ENCODE measurements at places on chromosomes 6 and 20.
A peak's percentile ranks its signal among the peaks of the same experiment; 100 is the strongest.

GRCh38 chr6:5085648-5086293 lies 630 bp downstream of the PPP1R3G start:
- DNase-seq: peak; percentile 65
- no peaks in the 10 kb centered on the region for H3K4me1 ChIP-seq
- peak overlapping the region; percentile 56 for H3K4me3 ChIP-seq
- no peaks in the 10 kb centered on the region for H3K36me3 ChIP-seq
- H3K27ac ChIP-seq: no peak overlapping the region

DNA sequence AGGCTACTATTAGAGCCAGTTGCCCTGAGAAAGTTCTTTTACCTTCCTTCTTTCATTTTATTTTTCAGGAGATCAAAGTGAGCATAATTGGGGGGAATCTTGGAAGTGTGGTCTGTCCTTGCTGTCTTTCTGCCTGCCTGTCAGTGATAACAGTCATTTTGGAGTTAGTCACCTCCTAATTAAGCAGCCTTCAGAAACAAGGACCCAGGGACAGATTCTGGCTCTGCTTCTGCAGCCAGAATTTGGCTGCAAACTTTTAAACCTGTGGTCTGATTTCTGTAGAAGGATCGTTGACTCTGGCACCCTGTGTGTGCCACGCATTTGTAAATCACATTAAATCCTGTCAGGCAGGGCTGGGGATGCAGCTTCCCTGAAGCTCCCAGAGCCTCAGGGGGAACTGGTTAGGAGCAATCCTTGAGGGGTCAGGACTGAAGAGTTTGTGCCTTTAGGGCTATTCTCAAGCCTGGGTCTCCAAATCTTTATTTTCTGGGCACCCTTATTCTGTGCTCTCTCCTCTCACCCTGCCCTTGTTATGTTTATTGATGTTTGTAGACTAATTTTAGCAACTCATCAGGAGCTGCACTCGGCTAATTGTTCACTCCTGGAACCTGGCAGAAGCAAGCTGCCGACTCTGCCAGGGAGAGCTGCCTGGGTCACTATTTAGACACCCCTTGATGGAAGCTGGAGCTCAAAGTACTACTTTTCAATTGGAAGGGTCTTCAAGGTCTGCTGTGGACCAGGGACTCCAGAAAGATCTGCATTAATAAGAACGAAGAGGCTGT lies 6.8 kb downstream of the NOX3 start:
- no peaks in the 10 kb centered on the region for H3K4me1 ChIP-seq
- no peak overlapping the region for H3K4me3 ChIP-seq
- no peaks in the 10 kb centered on the region for H3K36me3 ChIP-seq

- H3K36me3 ChIP-seq: no peaks in the 10 kb centered on the region
- peaks cover 24% of the 10 kb centered on the region for H3K27me3 ChIP-seq
- no peak overlapping the region for H3K4me3 ChIP-seq
- H3K27ac ChIP-seq: no peak overlapping the region
- H3K4me1 ChIP-seq: no peaks in the 10 kb centered on the region
- peak; percentile 52 for DNase-seq
Measured at GRCh38 chr20:20360464-20360863, 7.4 kb upstream of the INSM1 start.

DNA sequence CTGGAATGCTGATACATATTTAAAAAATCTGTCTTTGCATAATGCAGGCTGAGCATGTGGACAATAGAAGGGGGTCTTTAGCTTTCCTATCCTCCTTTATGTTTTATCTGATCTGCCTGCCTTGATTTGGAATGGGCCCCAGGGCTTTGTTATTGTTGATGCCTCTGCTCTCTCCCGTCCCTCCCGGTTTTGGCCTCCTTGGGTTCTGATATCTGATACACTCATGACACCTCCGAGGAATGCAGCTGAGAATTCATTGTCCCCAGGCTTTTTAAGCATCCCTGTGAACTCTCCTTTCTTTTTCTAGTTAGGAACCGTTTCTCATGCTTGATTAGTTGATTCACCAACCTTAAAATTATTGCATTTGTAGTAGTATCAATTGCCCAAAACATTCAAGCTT lies 185.5 kb upstream of the RALGAPA2 start:
- peaks cover 4% of the 10 kb centered on the region for H3K36me3 ChIP-seq
- DNase-seq: peak; percentile 41
- H3K27me3 ChIP-seq: no peaks in the 10 kb centered on the region
- H3K4me1 ChIP-seq: peaks cover 2% of the 10 kb centered on the region
- H3K27ac ChIP-seq: no peak overlapping the region

- no peaks in the 10 kb centered on the region for H3K4me1 ChIP-seq
- DNase-seq: no peak
- H3K27me3 ChIP-seq: no peaks in the 10 kb centered on the region
- no peaks in the 10 kb centered on the region for H3K36me3 ChIP-seq
- H3K4me3 ChIP-seq: no peak overlapping the region
Measured at GRCh38 chr6:4533576-4533975, 242.6 kb upstream of the CDYL start.

GRCh38 chr6:105753207-105753606 lies 332.9 kb upstream of the PRDM1 start:
- H3K4me3 ChIP-seq: no peak overlapping the region
- no peak for DNase-seq
- no peaks in the 10 kb centered on the region for H3K27me3 ChIP-seq
- no peak overlapping the region for H3K27ac ChIP-seq

GRCh38 chr6:24897186-24897585 lies 38.6 kb downstream of the RIPOR2 start:
- no peaks in the 10 kb centered on the region for H3K36me3 ChIP-seq
- H3K4me3 ChIP-seq: no peak overlapping the region
- DNase-seq: no peak
- H3K27me3 ChIP-seq: no peaks in the 10 kb centered on the region
- no peak overlapping the region for H3K27ac ChIP-seq

DNA sequence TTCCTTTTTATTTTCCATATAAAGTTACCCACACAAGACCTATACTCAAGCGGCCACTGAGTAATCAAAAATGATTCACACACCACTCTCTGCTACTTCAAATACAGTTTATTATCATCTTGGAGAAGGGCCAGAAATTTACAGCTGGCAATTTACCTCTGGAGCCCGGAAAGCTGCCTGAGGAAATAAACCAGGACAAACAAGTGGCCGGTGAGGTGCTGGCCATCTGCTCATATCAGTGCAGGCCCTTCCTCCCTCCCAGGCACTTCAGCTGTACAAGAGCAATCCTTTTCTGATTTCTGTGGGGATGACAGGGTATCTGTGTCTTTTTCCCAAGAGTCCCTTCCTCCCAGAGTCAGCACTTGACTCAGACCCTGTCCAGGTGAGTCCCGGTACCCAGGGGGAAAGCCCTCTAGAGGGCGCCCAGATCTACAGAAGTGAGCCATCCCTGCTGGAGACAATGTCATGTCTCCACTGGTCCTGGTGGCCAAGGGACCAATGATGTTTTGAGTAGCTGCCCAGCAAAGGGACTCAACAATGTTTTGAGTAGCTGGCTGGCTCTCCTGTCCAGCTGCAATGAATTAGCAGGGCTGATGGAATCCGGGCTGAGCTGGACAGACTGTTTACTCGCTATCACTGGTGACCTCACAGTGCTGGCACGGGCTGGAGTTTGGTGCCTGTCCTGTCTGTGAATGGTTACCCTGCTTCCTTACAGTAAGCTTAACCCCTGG lies 23.6 kb downstream of the LRP11 start:
- no peaks in the 10 kb centered on the region for H3K27me3 ChIP-seq
- peak; percentile 82 for DNase-seq
- H3K36me3 ChIP-seq: peaks cover 4% of the 10 kb centered on the region
- H3K4me1 ChIP-seq: no peaks in the 10 kb centered on the region
- no peak overlapping the region for H3K27ac ChIP-seq

GRCh38 chr20:59574308-59574707 lies 30.0 kb upstream of the PHACTR3 start:
- H3K4me1 ChIP-seq: no peaks in the 10 kb centered on the region
- peaks cover 24% of the 10 kb centered on the region for H3K27me3 ChIP-seq
- H3K27ac ChIP-seq: no peak overlapping the region
- H3K4me3 ChIP-seq: no peak overlapping the region

GRCh38 chr20:38828514-38829295 lies 23.2 kb downstream of the PPP1R16B start:
- DNase-seq: no peak
- no peaks in the 10 kb centered on the region for H3K36me3 ChIP-seq
- H3K27me3 ChIP-seq: no peaks in the 10 kb centered on the region
- no peak overlapping the region for H3K4me3 ChIP-seq
- peaks cover 7% of the 10 kb centered on the region for H3K4me1 ChIP-seq

GRCh38 chr6:115540077-115540869 lies 520.4 kb downstream of the FRK start:
- no peak overlapping the region for H3K4me3 ChIP-seq
- no peaks in the 10 kb centered on the region for H3K27me3 ChIP-seq
- no peak for DNase-seq
- H3K36me3 ChIP-seq: no peaks in the 10 kb centered on the region
- H3K4me1 ChIP-seq: no peaks in the 10 kb centered on the region

DNA sequence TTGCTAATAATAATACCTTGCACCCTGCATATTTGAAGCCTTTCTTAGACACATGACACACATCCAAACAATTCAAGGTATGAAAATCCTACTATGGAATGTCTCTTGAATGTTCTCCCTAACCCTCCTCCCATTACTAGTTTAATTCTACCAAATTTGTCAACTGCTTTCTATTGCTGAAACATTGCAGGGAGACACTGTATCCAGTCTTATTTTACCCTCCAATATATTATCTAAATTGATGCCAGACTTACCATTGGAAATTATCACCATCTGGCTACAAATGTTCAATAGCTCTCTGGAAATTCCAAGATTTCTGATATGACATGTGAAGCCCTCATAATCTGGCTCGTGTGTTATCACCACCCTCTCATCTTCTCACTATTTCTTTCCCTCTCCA lies 1027.3 kb upstream of the CITED2 start:
- no peaks in the 10 kb centered on the region for H3K4me1 ChIP-seq
- H3K4me3 ChIP-seq: no peak overlapping the region
- H3K27ac ChIP-seq: no peak overlapping the region
- H3K27me3 ChIP-seq: no peaks in the 10 kb centered on the region
- DNase-seq: no peak

DNA sequence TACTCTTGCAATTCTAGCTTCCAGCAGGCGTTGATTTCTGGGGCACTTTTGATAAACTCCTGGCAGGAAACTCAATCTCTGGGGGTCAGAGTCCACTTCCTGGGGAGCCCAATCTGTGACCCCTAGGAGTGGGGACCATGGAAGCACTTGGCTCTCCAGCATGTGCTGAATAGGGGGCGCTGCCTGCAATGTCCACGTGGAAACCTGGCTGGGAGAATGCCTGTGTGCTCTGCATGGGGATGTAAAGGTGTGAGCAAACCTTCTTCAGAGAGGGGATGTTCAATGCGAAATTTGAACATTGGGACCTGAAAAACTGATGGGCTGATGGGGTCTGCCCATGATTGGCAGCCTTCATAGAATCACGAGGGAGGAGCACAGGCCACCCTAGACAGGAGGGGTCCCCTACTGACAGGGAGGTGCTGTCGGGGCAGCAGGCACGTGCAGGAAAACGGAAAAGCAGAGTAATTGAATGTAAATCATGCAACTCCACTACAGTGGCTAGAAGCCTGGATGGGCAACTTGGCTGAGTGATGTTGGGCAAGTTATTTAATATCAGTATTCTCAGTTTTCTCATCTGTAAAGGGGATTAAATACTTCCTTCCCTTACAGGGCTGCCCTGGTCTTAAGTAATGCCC lies 47.8 kb downstream of the CEP43 start:
- no peaks in the 10 kb centered on the region for H3K36me3 ChIP-seq
- no peaks in the 10 kb centered on the region for H3K4me1 ChIP-seq
- H3K4me3 ChIP-seq: no peak overlapping the region
- no peaks in the 10 kb centered on the region for H3K27me3 ChIP-seq

- DNase-seq: no peak
- no peaks in the 10 kb centered on the region for H3K36me3 ChIP-seq
- H3K4me3 ChIP-seq: no peak overlapping the region
- no peaks in the 10 kb centered on the region for H3K4me1 ChIP-seq
Measured at GRCh38 chr6:135072753-135073152, 18.1 kb upstream of the HBS1L start.

DNA sequence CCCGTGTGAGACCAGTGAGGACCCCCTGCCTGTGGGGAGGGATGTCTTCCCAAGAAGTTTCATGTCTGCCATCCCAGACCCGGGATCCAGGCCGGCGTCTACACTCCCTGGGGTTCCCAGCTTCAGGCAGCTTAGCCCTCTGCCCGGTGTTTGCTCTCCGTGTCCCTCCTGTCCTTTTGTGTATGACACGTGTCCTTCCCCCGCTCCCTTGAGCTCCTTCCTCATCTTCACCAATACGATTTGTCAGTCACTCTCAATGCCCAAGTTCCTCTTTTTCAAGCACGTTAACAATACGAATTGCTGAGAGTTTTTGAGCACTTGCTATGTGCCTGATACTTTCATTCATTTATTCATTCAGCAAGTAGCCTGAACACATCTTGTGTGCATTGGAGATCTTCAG lies 115.6 kb upstream of the PTPN1 start:
- H3K27me3 ChIP-seq: no peaks in the 10 kb centered on the region
- no peaks in the 10 kb centered on the region for H3K4me1 ChIP-seq
- H3K4me3 ChIP-seq: no peak overlapping the region
- H3K27ac ChIP-seq: no peak overlapping the region

- H3K27me3 ChIP-seq: no peaks in the 10 kb centered on the region
- H3K36me3 ChIP-seq: peaks cover 16% of the 10 kb centered on the region
- no peak overlapping the region for H3K27ac ChIP-seq
- H3K4me3 ChIP-seq: peak overlapping the region; percentile 57
- DNase-seq: peak; percentile 43
Measured at GRCh38 chr20:39310363-39310995, 348.3 kb downstream of the DHX35 start.

DNA sequence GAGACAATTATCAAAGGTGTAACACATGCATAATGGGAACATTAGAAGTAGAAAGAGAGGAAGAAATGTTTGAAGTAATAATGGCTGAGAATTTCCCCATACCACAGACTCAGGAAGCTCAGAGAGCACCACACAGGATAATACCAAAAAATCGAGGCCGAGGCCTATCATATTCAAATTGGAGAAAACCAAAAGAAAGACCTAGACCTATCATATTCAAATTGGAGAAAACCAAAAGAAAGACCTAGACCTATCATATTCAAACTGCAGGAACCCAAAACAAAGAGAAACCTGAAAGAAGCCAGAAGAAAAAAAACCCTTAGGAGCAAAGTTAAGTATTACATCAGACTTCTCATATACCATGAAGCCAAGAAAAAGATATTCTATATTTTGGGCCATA lies 18.0 kb downstream of the NINL start:
- no peak overlapping the region for H3K27ac ChIP-seq
- no peaks in the 10 kb centered on the region for H3K27me3 ChIP-seq
- H3K4me3 ChIP-seq: no peak overlapping the region
- no peaks in the 10 kb centered on the region for H3K4me1 ChIP-seq
